ENCODE measurements at places on chromosomes 5 and 9.

- no peak for DNase-seq
Observed at GRCh38 chr9:136963751-136964150, 11.7 kb downstream of the LCN12 start.

DNA sequence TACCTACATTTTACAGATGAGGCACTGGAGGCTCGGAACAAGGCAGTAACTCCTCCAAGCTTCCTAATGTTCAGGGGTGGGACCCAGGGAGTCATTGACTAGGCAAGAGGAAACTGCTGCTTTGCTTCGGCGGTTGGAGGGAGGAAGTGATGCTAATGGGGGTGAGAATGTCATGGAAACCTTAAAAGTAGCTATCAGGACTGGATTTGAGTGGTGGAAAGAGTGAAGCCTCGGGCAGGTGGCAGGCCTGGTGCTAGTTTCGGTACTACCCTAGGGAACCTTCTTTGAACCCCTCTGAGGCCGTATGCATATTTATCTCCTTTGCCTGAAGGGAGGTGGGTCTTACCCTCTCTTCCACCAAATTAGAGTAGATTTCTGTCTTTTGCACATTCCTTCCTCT lies 1.6 kb downstream of the BSPRY start:
- DNase-seq: no peak

GRCh38 chr5:138258704-138259292 lies 15.6 kb downstream of the GFRA3 start:
- DNase-seq: no peak

DNA sequence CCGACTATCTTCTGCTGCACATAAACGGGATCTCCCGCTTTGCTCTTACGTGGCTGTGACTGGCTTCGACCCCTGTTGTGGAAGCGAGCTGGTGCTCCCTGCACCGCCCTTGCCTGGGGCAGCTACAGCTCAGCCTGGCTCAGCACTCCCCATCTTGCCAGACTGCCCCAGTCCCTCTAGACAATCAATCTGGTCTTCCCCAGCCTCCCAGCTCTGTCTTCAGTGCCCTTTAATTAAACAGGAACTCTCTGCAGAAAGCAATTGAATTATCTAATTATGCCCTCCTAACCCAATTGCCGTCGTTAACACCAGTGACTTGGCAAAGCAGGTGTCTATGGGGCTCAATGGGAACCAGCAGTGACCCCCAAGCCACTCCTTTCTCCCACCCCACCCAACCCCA lies 18.9 kb upstream of the NTNG2 start:
- DNase-seq: no peak

DNA sequence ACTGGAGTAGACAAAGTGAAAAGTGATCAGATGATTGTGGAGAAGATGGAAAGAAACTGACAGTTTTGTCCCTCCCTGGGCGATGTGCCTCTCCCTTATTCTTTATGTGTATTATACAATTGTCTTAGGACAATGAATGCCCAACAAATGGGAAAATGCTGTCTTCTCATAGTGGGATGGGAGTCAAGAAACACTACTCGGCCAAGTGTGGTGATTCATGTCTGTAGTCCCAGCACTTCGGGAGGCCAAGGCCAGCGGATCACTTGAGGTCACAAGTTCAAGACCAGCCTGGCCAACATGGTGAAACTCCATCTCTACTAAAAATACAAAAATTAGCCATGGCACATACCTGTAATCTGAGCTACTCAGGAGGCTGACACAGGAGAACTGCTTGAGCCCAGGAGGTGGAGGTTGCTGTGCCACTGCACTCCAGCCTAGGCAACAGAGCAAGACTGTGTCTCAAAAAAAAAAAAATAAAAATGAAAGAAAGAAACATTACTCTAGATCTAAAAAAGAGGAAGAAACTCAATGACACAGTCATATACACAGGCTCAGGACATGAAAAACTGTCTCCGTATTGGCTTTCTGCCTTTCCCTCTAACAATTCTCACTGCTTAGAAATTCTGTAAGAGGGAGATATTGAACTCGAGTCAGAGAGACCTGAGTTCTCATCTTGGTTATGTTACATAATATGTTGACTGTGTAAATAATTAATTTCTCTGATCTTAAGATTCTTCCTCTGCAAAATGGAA lies 67.9 kb upstream of the TARS1 start:
- no peak for DNase-seq

Measured in NCI-H526 (cell line).